ENCODE measurements at places on chromosomes 13 and 19. TPM values are rescaled to one million over a fixed set of nuclear protein-coding genes. Genes with fewer than 3 reads are reported as not detected.

GRCh38 chr13:113842336-113843062, 21.4 kb downstream of the GAS6 start:
- ATAC-seq = no peak

GRCh38 chr13:109593230-109593629, 193.2 kb downstream of the IRS2 start:
- ATAC-seq = no peak

DNA sequence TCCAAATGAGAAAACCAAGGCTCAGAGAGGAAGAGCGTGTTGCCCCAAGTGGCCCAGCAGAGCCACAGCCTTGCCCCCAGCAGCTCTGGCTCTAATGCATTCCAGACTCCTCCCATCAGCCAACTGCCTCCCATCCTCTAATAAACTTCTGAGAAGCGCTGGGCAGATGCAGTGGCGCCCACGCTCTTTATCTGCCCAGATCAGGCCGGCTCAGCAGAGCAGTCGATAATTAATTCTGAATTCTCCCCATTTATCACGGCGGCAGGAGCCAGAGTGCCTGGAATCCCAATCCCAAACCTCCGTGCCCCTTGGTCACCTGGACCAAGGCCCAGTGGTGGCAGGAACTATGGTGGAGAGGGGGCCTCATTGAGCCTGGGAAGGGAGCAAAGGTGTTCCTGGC, 13.9 kb downstream of the TINCR start:
- ATAC-seq = peak; percentile 77

DNA sequence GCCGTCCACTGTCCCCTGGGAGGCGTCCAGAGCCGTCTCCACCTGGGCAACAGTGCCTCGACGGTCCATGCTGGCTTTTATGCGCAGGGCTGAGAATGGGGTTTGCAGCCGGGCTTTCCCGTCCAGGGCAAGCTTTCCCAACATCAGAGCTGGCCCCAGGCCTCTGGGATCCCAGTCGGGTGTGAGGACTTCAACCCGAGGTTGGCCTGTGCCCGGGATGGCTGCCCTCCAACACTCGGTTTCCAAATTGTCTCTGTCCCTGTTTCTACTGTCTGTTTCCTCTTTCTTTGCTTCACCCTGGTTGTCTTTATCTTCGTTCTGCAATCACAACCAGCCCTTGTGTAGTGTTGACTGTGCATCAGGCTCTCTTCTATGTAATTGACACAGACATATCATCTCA, at the start of gene IFNL4:
Gene IFNL4 (minus strand): TSS at position 51 of the 400 bp plus-strand sequence.
- ATAC-seq = no peak

DNA sequence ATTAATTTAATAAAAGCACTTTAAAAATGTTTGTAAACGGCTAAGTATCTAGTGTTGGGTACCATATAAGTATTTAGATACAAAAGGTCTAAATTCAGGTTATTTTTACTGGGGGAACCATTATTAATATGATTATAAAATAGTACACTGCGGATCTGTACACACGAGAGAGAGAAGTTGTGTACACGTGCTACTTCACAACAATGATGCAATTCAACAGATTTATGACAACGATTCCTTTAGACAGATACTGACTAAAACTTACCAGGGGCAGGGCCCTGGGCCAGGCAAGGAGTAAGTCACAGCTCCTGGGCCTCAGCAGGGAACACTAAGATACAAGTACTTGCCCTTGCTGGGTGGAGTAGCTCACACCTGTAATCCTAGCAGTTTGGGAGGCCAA, 29.1 kb upstream of the TPTE2 start:
- ATAC-seq = no peak

DNA sequence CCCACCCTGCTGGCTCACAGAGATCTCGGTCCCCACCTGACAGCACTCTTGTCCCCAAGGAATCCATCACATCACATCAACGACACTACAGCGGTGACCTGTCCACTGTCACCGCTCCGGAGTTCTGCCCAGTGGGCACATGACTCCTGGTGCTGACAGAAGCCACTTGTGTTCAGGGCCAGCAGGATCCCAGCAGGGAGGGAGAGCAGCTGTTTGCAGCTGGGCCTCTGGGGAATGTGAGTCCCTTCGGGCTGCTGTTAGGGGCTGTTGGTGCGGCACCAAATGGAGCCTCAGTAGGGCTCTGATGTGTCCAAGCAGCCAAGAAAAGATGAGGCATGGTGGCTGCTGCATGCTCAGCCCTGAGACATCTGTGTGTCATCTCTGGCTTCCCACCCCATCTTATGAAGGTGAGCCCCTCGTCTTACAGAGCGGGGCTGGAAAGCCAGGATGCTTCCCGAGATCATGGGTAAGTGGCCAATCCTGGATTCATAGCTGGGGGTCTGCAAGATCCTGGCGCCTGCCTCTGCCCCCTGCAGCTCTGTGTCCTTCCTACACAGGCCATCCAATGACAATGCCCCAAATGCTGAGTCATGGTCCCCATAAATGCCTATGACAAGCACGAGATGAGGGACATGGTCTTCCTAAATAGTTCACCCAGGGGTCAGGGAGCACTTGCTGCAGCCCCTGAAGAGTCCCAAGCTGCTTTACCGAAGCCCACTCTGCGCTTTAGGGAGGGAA, 56.0 kb downstream of the F2RL3 start:
- ATAC-seq = no peak

DNA sequence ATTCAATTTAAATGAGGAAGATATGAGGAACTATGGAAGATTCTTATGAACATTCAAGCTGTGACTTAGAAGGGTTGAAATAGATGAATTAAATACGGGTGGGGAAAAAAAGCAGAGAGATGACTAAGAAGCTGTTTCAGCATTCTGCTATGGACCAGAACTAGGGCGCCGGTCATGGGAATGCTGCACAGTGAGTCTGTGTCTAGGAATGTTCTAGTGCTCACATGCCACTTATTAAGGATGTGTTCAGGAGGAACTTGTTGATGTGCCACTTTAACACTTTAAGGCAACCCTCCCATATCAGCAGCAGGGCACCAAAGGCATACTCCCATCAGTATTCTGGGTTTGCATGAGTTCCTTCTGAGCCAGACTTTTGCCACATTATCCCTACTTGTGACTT, 152.1 kb downstream of the POSTN start:
- ATAC-seq = no peak

ZNF285 gene
- total RNA-seq = 7.6 TPM

PRR22 gene
- 1.1 TPM for total RNA-seq

UBAC2 gene
- 28.9 TPM for total RNA-seq

- ATAC-seq = no peak
Observed at GRCh38 chr13:97226013-97226412, 3.9 kb downstream of the MBNL2 start.

PRR36 gene
- 2.3 TPM for total RNA-seq

- ATAC-seq = no peak
Observed at GRCh38 chr19:53882391-53883050, 524 bp downstream of the PRKCG start.

CEACAM8 gene
- total RNA-seq = 0.23 TPM

UBE2L5 gene
- 1.5 TPM for total RNA-seq

IGFL1 gene
- not detected for total RNA-seq

- no peak for ATAC-seq
Observed at GRCh38 chr13:108943842-108944241, 314.4 kb downstream of the MYO16 start.

GRCh38 chr13:82439159-82439904, 1442.9 kb downstream of the SLITRK1 start:
- no peak for ATAC-seq

CYP2A6 gene
- total RNA-seq = 0.16 TPM
